ENCODE measurements at places on chromosomes 13 and 19. TPM values are rescaled to one million over a fixed set of nuclear protein-coding genes. Genes with fewer than 3 reads are reported as not detected.

OR10H1 gene
- 0.03 TPM for total RNA-seq

GRCh38 chr13:103976371-103976770 is 910.2 kb upstream of the SLC10A2 start:
- DNase-seq: no peak

- no peak for DNase-seq
Measured at GRCh38 chr19:49780861-49781260, 14.1 kb downstream of the AP2A1 start.

DNA sequence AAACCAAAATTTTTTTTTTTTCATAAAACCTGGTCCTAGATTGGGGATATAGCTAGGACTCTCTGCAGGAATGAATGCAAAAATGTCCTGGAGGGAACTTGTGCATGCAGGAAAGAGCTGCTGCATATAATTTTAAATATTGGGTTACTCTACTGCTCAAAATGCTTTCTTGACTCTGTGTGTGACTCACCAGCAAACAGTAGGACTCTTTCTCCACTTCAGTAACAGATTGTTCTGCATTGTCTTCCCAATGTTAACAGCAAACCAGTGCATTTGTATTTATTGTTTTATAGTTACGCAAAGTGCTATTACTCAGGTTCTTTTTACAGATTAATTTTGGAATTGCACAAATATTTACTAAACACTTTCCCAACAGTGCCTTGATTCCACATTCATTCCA is 163.7 kb upstream of the KL start:
- DNase-seq: no peak

Measured in pancreas (tissue), 10 donors.